ENCODE measurements at places on chromosomes 6 and 20.

DNA sequence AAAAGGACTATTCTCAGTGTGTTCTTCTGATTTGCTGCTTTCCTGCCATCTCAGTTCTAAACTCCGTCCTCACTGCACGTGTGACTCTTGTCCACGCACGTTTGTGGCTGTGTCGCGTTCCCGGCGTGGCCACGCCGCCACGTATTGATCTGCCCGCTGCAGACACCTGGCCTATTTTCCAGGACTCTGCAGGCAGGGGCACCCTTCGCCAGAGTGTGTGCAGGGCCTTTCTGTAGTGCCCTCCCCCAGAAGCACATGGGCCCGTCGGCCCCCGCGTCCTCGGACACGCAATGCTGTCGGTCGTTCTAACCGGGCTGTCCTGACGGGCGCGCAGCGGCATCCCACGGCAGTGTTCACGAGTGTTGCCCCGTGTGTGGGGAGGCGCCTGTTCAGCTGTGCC is 87.6 kb downstream of the YTHDF1 start:
- no peak for DNase-seq

GRCh38 chr20:62183426-62184142 is 756 bp downstream of the MTG2 start:
- DNase-seq, result no peak

GRCh38 chr6:35419417-35419816 is 32.7 kb upstream of the FANCE start:
- no peak for DNase-seq

- no peak for DNase-seq
Observed at GRCh38 chr6:149046822-149047246, 270.7 kb upstream of the TAB2 start.

DNA sequence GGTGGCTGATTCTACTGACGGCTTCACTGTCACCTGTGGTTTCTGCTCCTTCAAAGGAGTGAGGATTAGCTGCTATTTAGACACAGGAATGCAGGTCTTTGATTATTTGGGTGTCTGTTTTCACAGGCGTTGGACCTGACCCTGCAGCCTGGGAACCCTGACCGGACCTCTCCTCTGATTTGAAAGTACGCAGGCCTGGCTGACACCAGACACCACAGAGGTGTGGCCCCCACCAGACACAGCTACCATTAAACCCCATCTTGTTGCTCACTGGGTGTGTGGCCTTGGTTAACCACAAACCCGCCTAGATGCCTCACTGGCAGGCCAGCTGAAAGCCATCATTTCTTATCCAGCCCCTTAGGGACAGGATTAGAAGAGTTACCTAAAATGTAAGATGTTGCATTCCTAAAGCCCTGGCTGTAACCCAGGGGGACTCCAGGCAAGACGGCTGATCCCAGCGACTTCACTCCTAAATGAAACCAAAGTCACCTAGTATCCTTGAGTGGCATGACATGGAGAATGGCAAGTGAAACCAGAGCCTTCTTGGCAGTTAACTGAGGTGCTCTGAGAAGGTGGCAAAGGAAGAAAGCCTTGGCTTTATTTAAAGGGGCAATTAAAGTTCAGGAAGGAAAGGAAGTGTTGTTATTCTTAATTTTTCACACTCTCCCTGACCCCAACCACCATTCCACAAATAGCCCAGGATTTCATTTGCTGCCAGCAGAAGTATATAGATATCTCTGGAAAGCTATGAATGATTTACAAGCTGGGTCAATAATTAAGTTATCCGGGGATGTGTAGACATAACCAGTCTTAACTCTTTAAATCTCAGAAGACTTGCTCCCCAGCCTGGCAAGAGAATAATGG is 169.9 kb downstream of the QRSL1 start:
- no peak for DNase-seq

DNA sequence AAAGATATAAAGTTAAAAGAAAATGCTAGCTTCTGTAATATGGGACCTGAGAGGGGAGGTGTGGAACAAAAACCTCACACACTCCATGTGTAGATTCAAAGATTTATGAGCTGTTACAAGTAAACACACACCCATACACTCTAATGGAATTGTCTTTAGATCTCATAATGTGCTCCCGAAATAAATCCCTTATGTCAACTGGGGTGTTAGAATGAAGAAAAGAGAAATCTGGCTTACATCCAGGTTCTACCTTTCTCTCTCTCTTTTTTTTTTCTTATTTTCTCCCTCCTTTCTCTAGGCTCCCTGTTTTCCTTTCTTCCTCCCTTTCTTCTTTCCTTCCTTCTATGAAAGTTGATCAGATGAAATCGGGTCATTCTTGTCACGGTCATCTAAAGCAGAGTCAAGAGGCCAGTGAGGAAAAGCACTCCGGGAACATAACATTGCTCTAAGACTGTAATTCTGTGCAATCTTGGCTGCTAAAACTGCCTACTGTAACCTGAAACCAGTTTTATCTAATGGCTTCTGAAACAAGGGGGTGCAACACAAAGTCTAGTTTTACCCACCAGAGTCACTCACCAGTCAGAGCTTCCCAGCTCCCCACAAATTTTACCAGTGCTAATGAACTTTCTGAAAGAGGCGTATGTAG is 68.3 kb upstream of the BTBD3 start:
- DNase-seq, result peak; percentile 74

DNA sequence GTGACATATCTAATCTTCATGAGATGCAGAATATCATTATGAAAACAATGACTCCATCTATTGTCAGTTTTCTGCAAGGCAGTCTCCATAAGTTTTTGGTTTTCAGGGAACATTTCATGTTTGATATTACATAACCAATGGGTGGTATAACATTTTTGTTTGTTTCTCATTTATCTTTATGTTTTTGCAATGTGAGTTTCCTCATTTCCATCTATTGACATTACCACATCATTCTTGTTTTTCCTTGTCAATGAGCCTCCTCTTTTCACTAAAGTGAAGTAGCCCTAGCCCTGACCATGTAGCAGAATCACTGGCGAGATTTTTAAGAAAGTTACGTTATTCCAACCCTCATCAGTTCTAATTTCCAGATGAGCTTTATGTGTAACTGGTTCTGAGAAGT is 4.4 kb downstream of the EFHC1 start:
- no peak for DNase-seq

GRCh38 chr6:169899481-169900145 is 148.2 kb downstream of the ERMARD start:
- no peak for DNase-seq

GRCh38 chr6:167704396-167704901 is 122.3 kb upstream of the AFDN start:
- DNase-seq, result no peak

DNA sequence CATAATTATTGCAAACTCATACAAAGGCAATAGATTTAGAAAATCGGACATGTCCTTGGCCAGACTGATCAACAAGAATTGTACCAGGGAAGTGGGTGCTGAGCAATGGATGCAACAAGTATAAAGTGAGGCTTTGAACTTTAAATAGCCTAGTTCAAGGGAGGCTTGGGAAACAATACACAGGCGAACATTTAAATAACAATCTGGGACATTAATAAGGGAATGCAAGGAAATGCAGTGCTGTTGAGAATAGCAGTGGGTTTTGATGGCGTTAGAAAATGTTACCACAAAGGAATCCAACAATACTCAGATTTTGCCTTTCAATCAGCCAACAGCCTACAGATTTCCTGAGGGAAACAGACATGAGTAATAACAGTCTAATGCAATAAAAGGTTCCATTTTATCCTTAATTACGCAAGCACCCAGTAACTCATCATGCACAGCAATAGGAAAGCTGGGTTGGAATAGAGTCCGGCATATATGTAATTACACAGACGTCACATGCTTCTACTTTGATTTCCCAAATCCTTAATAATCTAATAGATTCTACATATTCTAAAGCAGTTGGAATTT is 134.6 kb downstream of the PHACTR1 start:
- no peak for DNase-seq

GRCh38 chr6:76465410-76465809 is 392.9 kb upstream of the IMPG1 start:
- DNase-seq, result no peak

Data from NCI-H345 (cell line).